ENCODE measurements at places on chromosomes 3 and 15. TPM values are rescaled to one million over a fixed set of nuclear protein-coding genes. Genes with fewer than 3 reads are reported as not detected.
A peak's percentile ranks its signal among the peaks of the same experiment; 100 is the strongest.

DNA sequence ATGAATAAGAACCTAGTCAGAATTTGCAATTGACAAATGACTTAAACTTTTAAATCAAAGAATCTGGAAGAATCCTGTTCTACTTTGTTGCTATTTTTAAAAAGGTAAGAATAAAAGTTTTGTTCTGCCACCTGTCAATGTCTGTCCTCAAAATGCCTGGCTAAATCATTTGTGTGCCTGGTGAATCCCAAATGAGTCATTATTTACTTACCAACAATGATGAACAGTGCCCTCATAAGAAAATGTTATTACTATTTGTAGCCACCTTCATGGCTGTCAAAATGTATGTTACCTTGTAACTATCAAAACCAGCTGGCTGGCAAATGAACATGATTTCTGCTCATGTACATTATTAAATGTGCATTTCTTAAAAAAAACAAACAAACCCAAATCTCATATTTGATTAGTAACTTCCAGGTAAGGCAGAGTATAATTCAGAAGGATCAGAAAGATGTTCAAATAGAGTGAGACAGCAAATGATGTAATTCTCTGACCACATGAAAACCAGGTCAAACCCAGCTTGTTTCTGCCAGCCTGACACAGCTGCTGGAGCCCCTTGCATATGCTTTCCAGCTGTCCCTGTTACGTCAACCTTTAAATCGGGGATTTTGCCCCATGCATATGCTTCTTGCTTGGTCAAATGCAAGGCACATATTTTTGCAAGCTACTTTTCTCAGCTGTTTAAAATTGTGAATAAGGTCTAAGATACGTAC, 137.9 kb downstream of the SSR3 start:
- no peak for DNase-seq

DNA sequence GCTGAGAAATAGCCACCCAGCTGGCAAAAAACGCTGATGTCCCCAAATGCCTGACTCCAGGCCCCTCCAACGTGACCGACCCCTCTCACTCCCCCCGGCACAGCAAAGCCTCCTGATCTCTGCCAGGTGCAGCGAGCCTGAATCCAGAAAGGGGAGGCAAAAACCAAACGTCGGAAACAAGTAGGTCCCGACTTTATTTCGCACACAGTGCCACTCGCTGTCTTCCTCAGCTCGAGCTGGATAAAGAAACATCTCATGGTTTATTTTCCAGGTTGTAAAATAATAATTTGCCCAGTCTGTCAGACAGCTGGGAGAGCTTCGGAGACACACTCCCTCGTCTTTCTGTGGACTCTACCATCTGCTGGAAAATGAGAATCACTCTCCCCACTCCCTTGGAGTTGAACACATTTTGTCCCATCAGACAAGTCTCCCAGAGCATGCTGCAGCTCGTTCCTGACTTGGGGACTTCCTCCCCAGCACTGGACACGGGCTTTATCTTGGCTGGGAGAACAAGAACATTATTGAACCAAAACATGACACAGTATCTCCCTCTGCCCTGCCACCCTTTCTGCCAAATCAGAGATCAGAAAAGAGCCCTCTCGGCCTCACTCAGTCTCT, 142.8 kb downstream of the NUP210 start:
- DNase-seq = no peak

GOLGA6L24 gene
- total RNA-seq = not detected

DCUN1D1 gene
- 68.1 TPM for total RNA-seq

DNA sequence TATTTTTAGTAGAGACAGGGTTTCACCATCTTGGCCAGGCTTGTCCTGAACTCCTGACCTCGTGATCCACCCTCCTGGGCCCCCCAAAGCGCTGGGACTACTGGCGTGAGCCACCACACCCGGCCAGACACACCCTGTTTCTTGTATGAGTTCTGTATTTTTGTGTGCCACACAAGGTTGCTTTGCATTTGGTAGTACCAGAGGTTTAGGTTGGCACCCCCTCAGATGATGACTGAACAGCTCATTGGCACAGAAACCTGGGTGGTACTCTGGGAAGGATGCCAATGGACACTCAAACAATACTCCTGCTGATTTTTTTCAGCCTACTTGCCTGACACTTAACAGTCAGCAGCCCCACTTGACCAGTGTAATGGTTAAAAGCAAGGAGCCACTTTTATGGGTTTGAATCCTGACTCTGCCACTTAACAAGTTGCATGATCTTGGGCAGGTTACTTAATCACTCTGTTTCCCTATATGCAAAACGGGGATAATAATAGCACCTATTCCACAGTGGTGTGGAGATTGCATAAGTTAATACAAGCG, 39.2 kb upstream of the BCL2A1 start:
- no peak for DNase-seq

- DNase-seq = no peak
Observed at GRCh38 chr3:7520059-7520458, 659.1 kb downstream of the GRM7 start.

DNA sequence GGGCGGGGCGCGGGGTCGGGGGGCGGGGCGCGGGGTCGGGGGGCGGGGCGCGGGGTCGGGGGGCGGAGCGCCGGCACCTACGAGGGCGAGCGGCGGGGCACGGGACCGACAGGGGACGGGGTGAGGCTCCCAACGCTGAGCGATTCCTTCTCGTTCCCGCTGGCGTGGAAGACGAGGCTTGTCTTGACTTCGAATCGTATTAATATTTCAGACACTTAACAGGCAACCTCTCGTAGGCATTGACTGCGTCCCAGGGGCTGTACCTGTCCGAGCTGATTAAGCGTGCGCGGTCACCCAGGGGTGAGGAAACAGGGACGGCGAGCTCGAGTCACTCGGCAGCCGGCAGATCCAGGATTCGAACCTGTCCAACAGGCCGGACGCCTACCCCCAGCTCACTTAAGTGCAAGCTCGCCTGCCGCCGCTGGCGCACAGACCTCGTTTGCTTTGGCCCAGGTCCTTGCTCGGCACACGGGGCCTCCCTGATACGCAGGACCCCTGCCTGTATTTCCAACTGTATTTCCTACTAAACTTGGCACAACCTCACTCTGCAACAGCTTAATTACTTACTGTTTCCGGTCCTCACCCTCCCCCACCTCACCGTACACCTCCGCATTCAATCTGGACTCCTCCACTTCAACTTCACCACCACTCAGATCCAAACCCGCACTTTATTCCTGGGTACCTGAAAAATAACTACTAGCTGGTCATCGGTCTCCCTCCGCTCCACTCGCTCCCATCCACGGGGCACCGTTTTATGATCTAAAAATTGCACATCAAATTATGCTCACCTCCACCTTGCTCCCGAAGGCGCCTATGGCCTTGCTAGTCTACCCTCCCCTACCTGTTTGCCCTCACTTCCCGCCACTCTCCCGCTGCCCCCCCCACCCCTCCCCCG, 722 bp upstream of the ZXDC start:
- peak; percentile 12 for DNase-seq

DNA sequence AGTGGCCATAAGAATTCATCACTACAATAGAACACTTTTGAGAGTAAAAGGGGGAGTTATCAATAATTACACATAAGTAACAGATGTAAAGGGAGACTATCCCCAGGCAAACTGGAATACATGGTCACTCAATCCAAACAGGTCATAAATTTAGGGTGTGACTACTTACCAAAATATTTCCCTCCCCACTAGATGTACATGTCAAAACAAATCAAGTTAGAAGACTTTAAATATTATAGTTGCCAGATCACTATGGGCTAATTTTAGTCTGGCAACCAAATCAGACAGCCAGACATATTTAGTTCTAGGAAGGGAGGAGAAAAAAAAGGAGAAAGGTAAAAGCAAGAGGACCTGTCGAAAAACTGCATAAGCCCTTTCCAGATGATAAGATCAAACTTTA, 23.1 kb downstream of the SLC24A5 start:
- DNase-seq = no peak

DNA sequence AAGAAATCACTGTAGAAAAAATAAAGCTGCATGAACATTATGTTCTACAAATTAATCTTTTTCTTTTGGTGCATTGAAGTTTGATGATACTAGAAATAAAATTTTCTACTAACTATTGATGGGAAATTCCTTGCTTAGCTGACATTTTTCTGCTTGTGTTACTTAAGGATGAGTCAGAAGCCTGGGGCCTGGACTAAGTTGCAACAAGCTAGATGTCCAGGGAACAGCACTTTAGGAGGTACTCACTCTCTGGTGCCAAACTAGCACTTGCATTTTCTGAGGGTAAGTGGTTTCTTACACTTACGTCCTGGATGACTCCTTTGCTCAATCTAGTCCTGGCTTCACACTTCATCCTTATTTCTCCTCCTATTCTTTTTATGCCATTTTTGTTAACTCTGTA, 945.1 kb downstream of the IGSF11 start:
- no peak for DNase-seq

DNA sequence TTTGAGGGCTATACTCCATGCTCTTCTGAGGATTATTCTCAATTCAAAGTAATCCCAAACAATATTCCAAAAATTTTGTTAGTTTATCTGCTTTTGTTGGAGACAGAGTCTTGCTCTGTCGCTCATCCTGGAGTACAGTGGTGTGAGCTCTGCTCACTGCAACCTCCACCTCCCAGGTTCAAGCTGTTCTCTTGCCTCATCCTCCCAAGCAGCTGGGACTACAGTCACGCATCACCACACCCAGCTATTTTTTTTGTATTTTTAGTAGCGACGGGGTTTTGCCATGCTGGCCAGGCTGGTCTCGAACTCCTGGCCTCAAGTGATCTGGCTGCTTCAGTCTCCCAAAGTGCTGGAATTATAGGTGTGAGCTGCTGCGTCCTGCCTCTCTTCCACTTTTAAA, 39.1 kb downstream of the MEF2A start:
- no peak for DNase-seq

- DNase-seq = no peak
Observed at GRCh38 chr3:154758109-154758868, 321.8 kb upstream of the MME start.

NRROS gene
- 8.8 TPM for total RNA-seq

GRCh38 chr3:191350396-191351090, 20.2 kb upstream of the UTS2B start:
- DNase-seq = no peak

DNA sequence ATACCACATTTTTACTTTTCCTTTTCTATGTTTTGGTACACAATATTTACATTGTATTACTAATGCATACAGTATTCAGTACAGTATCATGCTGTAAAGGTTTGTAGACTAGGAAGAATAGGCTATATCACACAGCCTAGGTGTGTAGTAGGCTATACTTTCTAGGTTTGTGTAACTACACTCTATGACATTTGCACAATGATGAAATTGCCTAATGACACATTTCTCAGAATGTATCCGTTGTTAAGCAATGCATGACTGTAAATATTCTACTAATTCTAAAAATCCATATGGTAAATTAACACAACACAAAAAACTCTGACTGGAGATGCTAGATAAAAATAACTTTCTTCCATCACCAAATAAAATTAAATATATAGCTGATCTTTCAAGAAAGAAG, 16.2 kb downstream of the NEDD4 start:
- DNase-seq = no peak

DNA sequence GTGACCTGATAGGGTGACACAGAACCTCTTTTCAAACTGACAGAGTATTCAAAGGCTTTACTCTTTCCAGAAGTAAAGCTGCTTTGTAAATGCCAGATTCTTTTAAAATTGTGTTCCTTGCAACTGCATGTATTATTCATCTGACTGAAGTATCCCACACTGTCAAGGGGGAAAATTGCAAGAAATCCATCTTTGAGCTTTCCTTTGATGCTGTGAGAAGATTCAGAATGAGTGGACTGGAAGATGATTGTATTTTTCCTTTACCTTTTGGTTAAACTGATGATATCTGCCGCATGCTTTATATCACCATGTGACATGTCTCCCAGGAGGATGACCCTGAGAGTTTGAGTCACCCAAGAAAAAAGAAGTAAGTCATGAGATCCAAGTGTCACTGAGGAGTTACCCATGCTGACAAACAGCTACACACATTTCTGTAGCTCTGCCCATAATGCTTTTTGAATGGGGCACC, 250.8 kb upstream of the CBLB start:
- DNase-seq = no peak

PLSCR1 gene
- total RNA-seq = 52.7 TPM

DNA sequence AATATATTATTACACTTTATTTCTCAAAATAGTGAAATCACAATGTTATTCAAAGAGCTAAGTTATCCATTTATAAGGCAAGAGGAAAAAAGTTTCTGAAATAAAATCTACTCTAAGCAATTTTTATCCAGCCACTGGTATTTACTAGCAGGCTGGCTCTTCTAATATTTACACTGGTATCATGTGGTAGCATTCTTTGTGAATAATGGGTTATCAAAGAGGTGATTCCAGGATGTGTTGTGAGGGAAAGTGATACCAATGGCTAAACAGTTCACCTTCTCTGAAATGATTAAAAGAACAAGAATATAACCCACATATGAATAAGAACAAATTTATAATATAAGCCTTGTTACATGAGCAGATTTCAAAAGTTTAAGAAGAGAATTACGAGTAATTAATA, 44.1 kb downstream of the DHX36 start:
- DNase-seq = no peak

GRCh38 chr3:122835590-122835989, 40.7 kb downstream of the SLC49A4 start:
- DNase-seq = no peak

DNA sequence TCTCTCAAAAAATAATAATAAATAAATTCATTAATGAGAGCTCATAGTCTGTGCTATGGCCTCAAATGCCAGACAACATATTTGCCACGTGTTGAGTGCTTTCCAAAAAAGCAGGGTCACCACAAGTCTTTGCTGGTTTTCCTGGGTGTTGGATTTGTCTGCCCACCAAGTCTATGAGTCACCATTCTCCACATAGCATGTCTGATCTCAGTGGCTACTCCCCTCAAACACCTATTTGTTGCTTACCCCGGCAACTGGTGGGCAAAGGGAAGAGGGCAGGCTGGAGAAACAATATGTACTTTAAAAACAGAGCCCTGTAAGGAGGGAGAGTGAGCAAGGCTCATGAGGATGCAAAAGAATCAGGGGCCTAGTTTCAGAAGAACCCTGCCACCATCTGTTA, 120.0 kb upstream of the ARRDC4 start:
- no peak for DNase-seq

DNA sequence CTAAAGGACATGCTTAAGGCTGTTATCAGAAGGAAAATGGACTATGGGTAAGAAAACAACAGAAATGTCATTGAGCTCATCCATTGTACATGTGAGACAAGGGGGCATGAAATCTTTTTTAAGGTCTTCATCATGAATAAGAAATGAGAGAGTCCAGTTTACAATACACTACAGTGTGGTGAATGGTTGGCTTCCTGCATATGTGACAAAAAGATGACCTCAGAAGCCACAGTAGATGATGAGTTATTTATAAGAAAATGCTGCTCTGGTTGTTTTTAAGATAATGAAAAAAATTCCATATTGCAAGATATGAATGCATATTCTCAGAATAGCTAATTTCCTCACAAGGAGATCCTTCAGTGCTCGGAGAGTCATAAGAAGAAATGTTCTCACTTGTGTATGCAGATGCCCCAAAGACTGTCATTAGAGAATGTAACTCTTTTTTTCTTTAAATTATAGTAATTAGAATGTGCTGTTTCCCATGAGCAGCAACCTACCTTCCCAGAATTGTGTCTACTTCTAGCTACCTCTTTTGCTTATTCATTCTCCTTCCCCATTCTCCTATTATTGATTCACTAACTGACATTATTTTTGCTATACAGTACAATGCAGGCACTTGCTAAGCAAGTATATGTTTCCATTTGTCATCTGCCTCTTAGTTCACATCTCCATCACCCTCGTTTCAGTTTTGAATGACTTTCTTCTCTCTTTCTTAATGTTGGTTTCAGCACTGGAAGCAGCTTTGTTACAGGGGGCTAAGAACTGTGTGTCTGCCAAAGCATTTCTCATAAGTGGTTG, 152.0 kb upstream of the PEX5L start:
- DNase-seq = no peak

GRCh38 chr3:17292556-17292955, 407.8 kb downstream of the PLCL2 start:
- no peak for DNase-seq

Data from Panc1 (cell line).